ENCODE measurements at places on chromosomes 12 and 14.

DNA sequence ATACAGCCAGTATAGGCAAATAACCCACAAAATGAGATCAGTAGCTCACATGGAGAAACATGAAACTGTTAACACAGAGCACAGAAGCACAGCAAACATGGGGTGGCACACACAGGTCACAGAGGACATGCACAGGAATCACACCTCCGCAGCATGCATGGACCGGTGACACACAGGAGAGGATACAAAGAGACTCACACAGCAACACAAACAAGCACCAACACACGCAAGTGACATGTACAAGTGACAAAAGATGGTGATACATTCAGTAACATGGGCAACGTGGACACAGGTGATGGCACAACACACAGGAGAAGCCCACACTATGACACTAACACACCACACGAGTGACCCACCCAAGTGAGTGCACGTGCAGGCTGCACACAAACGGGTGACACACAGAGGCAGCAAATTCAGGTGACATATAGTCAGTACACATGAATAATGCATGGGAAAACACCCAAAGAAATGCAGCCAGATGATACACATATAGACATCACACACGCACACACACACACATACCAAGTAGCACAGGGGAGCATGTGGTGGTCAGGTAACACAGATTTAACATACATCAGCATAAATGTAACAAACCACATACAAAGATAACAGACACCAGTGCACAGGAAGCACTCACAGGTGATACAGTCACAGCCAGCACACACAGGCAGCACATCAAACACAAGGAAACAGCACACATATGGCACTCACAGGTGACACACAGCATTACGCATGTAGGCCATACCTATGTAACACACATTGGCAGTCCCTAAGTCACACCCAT lies 216.0 kb upstream of the SFSWAP start:
- DNase-seq, result no peak

DNA sequence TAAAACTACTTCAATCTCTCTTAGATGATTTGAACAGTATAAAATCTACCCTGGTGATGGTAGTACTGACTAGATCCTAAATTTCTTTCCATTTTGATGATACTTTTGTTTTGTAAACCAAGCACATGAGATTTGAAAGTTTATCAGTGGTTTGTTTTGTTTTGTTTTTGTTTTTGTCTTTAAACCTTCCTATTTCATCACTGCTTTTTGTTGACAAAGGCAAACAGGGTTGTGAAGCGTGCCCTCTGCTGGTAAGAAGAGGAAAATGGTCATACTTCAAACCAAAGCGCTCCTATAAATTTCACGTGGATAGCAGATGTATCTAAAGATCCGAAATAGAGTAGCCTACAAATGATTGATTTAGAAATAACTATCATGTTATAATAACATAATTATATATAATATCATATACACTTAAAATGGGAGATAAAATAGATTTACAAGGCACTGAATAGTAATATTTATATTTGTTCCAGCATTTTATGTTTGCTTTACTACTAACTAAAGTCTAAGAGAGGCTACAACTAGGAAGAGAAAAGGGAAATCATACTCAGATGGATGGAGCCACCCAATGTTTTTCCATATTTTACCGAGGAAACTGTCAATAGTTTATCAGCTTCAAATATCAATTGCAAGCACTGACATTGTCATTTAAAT lies 254.0 kb upstream of the USP15 start:
- no peak for DNase-seq

- DNase-seq, result no peak
These were observed 243.7 kb downstream of the MED13L start for GRCh38 chr12:116033765-116034164.

DNA sequence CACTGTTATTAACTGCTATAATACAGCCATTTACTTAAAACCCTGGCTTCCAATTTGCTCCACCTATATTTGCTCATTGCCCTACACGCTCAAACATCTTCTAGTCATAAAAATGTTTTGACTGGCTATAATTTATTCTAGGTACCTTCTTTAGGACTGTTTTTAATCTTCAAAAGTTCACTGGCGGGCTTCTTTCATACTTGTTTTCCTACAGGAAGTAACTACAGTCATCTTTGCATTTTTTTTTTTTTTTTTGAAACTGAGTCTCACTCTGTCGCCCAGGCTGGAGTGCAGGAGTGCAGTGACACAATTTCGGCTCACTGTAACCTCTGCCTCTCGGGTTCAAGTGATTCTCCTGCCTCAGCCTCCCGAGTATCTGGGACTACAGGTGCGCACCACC lies 32.5 kb downstream of the MPHOSPH9 start:
- no peak for DNase-seq

- no peak for DNase-seq
These were observed 105.8 kb downstream of the BMP4 start for GRCh38 chr14:53850714-53851296.

DNA sequence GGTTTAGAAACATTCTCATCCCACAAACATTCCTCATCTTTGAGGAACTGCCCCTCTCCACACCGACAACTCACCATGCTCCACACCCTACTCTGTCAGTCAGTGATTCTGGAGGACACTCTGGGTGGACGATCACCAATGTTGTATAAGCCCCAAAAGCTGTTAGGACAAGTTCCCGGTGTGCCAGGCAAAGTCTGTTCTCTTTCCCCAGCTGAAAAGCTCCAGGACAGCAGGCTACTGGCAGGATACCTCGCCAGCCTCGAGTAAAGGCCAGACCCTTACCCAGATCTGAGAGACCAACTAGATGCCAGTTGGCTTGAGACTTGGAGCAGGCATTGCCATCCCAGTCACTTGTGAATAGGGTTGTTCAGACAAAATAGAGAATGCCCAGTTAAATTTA lies 12.0 kb downstream of the KRT5 start:
- DNase-seq, result no peak

GRCh38 chr12:108241986-108242703 lies 97.0 kb downstream of the CMKLR1 start:
- no peak for DNase-seq

GRCh38 chr12:124862768-124863415 lies 772 bp downstream of the SCARB1 start:
- no peak for DNase-seq

Data from cortex of kidney (tissue), 1 donor.